ENCODE measurements at places on chromosomes 5 and 9.

DNA sequence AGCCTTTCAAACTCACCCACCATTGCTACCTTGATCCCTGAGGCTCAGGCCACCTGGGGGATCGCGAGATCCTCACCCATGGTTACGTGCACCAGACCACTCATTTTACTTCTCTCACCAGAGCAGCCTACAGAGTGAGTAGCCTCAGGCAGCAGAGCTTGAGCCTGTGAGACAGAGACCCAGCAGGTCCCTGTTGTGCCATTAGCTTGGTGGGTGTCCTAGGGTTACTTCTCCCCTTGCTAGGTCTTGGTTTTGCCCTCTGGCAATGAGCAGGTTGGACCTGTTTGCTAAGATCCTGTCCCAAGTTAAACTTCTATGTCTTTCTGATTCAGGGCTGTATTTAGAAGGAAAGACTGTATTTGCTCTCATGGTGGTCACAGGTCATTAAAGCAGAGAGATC is 21.8 kb downstream of the WHRN start:
- no peak for DNase-seq

GRCh38 chr9:26904070-26904469 is 11.5 kb upstream of the CAAP1 start:
- DNase-seq = no peak

GRCh38 chr9:77806741-77807140 is 158.6 kb upstream of the GNA14 start:
- DNase-seq = no peak

DNA sequence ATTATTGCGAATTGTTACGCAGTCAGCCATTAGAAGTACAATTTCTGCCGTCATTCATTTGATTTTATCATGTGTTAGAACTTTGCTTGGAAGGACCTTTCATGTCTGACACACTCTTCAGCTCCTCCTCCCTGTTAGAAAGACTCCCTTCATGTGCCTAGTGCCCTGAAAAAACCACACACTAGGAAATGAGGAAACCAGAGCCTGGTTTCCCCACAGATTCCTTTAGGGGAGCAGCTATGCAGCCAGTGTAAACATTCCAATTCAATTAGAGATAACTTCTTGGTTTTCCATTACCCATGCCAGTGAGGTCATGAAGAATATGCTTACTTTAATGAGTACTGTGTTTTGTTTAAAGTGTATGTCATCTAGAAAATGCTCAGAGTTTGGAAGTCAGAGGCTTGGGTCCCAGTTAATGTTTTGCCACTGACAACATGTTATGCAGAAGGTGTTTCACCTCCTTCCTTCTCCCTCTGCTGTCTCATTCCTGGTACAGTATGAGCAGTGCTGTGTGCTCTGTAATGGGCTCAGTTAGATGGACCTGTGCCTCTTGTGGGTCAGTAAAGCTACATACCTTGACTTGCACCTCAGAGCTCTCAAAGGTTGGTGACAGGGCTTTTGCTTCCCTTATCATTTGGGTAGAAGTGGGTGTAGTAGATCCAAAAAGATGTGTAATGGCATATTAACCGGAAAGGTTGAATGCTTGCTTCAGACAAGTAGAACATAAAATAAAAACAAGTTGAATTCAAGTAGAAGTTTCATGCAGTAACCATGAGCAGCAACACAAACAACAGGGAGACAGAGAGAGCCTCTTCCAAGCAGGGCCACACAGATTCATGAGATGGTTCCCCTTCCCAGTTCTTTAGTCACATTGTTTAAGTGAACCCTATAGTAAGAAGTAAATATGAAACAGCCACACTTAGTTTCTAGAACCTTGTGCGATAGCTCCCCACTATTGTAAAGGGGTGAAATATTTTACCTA is 52.6 kb upstream of the TNFAIP8 start:
- DNase-seq = no peak

- no peak for DNase-seq
Measured at GRCh38 chr5:136104306-136104965, 28.2 kb upstream of the SMAD5 start.
